Stimulated activated CD4-positive, alpha-beta T cell treated with anti-CD3 and anti-CD28 coated beads, Interleukin-15, amount 100 ng/mL, for 24 hours (primary cell): ENCODE measurements at places on chromosomes 3 and 15.
A peak's percentile ranks its signal among the peaks of the same experiment; 100 is the strongest.

DNA sequence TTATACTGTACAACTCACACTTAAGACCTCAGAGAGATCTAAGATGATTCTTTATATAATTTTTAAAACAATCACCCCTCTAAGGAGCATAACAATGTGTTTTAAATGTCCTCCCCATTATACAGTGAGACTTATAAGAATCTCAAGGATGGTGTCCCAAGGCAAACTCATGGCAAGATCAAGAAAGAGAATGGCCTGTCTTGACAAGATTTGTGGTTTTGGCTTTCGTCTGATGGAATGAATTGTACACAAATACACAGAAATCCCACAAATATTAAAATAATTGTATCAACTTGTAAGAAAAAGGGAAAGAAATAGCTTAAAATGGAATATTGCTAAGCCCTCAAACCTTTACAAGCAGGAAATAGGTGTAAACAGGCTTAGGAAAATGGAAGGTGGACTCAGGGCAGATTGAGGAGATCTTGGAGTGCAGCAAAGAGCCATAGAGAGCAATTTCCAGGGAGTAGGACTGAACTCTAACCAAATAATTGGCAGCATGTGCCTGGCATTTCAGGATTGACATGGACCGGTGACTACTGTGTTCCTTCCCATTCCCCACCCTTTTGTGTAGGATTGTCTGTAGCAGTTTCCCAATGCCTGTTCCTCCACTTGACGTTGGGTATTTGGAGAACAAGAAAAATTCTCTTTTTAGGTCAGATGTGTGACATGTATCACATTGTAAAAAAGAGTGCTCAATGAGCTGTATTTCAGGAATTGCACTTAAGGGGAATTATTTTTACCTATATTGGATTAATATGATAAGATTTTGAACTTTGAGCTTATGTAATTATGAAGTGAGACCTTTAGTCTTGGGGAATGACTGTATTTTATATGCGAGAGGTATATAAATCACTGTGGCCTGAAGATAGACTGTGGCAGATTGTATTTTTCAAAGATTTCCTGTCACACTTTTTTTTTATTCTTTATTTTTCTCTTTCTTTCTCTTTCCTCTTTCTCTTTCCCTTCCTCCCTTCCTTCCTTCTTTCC is 317.8 kb upstream of the SLITRK3 start:
- DNase-seq: no peak

DNA sequence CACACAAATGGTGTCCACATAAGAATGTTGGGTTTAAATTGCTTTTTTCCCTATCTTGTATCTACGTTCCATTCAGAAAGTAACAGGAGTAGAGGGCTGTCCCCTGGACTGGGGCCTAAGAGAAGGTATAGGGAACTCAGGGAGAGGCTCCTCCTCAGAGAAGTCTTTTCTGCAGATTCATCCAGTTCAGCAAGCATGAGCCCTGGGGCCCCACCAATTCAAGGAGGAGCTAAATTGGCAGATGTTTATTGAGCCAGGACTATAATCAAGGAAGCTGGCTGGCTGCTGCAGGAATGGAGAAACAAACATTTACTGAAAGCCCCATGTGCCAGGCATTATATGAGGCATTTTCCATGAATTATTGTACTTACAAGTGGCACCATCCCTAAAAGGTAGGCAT is 22.1 kb upstream of the LARS2 start:
- no peak for DNase-seq

GRCh38 chr15:68603216-68603595 is 24.4 kb downstream of the CORO2B start:
- DNase-seq: no peak

GRCh38 chr15:71111181-71111565 is 4.1 kb upstream of the THSD4 start:
- no peak for DNase-seq

GRCh38 chr3:177604181-177604580 is 406.9 kb upstream of the TBL1XR1 start:
- no peak for DNase-seq

DNA sequence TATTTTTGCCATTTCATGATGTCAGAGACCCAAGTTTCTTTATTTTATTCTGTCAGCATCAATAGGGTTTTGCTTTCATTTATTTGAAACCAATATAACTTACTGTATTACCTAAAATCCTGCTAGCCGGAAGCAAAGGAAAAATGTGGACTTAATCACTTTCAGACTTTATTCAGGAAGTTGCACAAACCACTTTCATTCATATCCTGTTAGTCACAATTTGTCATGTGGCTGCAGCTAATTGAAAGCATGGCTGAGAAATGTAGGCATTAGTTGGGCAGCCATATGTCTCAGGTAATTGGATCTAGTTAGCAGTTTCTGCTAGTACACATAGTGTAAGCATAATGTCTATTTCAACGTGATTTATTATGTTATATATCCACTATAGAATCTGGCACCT is 462.3 kb upstream of the SGO1 start:
- DNase-seq: no peak

- no peak for DNase-seq
Measured at GRCh38 chr3:127002195-127003174, 19.6 kb downstream of the PLXNA1 start.

- DNase-seq: no peak
Measured at GRCh38 chr15:35810007-35810406, 264.0 kb upstream of the DPH6 start.

- no peak for DNase-seq
Measured at GRCh38 chr15:93270937-93271467, 182.0 kb upstream of the RGMA start.

- DNase-seq: no peak
Measured at GRCh38 chr15:91884606-91885005, 31.1 kb downstream of the SLCO3A1 start.

DNA sequence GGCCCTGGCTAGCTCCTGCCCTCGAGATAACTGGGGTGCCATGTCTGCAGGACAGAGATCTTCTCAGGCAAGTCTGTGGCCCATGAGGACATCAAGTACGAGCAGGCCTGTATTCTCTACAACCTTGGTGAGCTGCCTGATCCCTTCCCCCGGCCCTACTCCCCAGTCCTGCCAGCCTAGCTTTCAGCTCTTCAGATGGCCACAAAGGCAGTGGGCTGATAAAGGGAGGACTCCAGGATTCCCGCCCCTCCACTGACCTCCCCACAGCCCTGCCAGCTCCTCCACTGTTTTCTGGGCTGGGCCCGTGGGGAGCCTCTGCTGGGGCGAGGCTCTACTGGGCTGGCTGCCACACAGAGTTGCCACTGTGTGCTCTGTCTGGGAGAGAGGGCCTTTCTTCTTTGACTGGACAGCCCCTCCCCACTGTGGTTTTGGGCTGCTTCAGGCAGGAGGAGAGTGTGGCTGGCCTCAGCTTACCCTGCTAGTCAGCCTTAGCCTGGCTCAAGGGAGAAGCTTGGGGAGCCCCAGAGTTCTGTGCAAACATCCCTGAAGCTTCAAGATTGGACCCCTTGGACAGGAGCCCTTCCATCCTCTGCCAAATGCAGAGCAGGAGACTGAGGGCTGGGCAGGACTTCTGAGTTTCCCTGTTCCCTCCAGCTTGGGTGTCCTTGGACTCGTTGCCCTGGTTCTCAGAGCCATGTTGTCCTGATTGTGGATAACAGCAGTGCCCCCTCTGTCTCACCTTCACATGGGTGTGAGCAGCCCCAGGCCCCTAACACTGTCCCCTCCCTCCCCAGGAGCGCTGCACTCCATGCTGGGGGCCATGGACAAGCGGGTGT is 24.4 kb downstream of the PTPN23 start:
- no peak for DNase-seq

DNA sequence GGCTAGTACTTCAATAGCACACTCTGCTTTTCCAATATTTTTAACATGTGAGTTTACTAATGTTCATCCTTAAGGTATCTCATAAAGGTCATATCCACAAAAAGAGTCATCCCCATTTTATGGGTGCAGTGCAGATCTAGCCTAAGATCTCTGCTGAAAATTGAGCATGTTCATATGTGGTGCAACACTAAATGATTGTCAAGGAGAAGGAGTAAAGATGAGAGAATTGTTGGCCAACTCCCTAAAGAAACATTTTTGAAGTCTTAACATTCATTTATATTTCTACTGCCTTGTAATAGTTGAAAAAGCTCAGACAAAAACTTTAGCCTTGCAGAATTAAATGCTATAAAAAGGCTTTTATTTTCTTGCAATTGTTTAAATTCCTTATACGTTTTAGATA is 1159.6 kb downstream of the TBL1XR1 start:
- DNase-seq: no peak

- no peak for DNase-seq
Measured at GRCh38 chr3:51386159-51386851, 1.2 kb downstream of the MANF start.

DNA sequence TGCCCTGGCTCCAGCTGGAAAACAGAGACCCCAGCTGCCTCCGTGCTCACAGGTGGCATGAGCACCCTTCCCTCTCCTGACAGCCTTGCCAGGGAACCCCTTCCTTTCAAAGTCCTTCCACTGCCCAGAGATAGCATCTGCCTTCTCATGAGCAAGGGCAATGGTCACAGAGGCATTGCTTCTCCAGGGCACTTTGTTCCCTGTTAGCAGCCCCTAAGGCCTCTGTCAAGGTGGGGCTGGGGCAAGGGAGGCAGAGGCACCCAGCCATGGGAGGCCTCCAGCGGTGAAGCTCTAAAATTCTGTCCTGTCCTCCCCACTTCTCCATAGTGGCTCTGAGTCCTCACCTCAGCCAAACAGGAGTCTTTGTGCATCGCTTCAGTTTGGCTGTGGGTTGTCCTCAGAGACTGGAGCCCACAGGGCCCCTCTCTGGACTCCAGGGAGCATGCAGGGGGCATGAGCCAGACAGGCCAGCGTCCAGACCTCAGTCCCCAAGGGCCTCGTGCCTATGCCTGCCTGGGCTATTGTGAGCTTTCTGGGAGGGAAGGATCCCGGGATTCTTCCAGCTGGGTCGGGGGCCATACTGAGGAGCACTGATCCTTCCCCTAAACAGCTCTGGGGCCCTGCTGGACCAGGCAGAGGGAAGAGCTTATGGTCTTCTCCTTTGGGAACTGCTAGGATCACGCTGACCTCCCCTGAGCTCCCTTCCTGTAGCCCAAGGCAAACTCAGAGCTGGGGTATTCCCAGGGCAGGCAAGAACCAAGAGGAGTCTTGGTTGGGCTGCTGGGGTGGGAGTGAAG is 106.6 kb downstream of the DNAJB8 start:
- DNase-seq: no peak

DNA sequence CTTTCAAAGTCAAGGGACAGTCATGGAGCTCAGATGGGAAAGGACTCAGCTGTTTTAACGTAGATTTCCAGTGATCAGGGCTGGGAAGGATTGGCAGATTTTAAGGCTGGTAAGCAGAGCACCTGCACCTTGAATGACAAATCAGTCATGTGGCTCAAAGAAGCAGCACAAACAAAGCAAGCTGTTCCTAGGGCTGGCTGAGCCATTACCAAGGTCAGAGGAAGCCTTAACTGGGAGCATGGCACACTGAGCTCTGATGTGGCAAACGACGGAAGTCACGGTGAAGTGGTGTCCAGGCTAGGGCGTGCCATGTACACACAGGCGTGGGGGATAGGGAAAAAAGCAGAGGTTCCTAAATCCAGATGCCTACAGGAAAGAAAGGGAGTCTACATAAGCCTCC is 84.6 kb upstream of the PFN2 start:
- DNase-seq: no peak

DNA sequence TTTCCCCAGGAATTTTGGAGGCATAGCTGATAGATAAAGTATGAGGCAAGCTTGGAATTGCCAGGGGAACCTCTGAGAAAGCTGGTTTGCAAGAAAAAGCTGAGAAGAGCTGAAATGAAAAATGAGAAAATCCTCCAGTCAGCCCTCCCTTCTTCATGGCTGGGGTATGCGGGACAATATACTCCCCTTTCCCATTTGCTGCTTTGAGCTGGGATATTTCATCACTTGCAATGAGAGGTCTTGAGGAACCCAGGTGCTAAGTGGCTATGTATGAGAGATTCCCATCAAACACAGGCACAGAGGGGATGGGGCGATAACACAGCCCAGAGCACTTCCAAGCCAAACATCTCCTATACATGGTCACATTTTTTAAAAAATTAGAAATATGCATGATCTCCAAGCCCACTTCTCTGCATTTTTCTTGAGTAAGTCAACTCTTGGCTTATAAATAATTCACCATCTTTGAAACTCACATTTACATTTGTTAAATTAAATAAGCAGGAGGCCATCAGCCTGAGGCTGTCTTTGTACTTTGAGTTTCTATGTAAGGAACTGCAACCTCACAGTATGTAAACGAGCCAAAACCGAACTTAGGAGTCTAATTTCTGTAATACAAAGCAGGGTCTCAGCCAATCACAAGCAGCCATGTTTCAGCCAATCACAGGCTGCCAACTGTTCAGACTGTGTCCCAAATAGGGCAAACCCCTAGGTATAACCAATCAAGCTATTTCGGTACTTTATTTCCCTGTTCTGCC is 983.6 kb upstream of the NR2F2 start:
- DNase-seq: no peak

DNA sequence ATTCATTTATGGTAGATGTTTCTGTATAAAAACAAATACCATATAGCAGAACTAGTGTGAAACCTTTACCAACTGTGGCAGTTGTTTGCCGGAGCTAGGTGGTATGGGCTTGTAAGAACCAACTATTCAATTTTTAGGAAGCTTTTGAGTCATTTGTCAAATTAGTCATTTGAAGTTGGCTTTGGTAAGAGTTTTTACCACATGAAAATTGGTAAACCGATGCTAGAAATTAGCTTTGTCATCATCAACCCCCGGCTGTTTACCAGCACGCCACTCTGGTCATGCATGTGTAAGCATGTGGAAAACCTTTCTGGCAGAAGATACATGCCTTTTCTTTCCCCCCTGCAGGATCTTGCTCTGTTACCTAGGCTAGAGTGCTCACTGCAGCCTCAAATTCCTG is 63.3 kb downstream of the IL1RAP start:
- peak; percentile 12 for DNase-seq

DNA sequence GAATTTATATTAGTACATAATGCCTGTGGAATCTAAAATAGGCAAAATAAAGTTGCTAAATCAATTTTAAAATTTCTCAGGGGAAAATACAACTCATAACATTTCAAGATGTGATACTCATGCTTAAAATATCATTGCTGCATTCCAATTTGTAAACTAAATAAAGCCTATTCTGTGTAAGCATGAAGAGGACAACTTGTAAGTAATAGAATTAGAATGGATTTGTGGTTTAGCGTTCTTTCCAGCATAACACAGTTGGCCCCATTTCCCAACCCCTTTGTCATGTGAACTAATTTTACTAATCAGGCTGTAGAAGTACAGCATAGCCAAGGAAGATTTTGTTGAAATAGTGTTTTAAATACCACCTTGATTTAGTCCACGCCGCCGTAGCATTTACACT is 437.2 kb downstream of the SI start:
- DNase-seq: no peak
